Psoas muscle (tissue), 8 donors: ENCODE measurements at places on chromosomes 1 and 21. TPM values are rescaled to one million over a fixed set of nuclear protein-coding genes. Genes with fewer than 3 reads are reported as not detected.

DNA sequence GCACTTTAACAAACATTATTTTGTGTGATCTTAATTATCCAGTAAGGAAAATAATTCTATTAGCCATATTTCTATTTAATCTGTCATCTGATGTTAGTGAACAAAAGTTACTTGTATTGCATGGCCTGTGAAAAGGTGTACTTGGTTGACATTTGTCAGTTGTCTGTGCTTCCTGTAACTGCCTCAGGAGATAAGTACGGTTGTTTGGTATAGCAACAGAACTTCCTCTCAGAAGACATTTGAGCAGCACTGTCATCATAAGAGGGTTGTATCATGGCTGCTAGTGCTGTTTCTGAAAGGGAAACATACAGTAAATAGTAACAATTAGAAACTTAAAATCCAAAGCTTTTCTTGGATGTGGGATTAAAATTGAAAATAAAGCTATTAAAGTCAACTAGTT lies 3.4 kb downstream of the BLZF1 start:
- DNase-seq = no peak

DNA sequence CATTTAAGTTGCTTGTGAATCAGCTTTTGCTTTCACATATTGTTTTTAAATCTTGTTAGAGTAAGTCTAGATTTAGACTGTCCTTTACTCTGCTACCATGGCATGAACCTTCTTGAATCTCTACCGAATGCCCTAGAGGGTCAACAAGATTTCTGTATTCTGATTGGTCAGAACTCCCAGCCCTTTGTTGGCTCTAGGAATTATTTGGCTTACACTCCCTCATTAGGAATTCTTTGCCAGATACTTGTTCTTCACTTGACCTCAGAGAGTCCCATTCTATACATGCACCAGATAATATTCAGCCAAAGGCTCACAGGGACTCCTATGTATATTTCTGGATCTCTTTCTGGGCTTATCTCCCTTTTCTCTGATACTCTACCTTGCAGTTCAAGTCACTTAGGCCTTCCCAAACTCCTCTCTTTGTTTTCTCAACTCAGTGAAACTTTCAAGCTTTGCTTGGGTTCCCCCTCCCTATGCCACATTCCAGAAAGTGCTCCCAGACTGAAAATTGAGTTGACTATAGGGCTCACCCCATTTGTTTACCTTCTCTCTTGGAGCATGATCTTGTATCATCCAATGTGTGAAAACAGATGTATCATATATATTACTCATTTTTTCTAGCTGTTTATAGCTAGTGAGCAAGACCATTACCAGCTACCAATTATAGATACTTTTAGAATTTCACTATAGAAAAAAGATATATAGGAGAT lies 405.0 kb downstream of the PLPP3 start:
- no peak for DNase-seq

GRCh38 chr1:198498103-198498385 lies 42.4 kb downstream of the ATP6V1G3 start:
- DNase-seq = no peak

The ARHGEF16 gene
- polyA plus RNA-seq = 0.29 TPM
